SK-N-DZ (cell line): ENCODE measurements at places on chromosomes 4 and X.

GRCh38 chrX:101217689-101218088 lies 1.9 kb upstream of the DRP2 start:
- DNase-seq: no peak

- peak; percentile 10 for DNase-seq
These were observed 163.2 kb downstream of the PRKX start for GRCh38 chrX:3550160-3550751.

DNA sequence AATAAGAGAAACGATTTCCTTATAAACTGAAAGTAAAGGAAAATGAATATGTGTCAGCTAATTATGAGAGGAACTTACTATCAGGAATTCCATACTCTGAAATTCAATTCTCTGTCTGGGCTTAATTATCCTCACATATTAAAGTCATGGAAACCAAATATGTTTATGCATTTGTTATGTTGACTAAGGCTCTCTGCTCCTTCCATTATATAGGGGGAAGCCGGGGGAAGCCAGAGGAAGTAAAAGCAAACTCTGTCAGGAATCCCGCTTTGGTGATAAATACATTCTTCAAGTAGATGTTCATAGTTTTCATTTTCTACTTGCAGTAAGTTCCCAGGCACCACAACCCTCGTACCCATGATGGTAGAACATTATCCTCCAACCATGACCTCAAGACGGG lies 142.8 kb upstream of the VCX2 start:
- DNase-seq: no peak

DNA sequence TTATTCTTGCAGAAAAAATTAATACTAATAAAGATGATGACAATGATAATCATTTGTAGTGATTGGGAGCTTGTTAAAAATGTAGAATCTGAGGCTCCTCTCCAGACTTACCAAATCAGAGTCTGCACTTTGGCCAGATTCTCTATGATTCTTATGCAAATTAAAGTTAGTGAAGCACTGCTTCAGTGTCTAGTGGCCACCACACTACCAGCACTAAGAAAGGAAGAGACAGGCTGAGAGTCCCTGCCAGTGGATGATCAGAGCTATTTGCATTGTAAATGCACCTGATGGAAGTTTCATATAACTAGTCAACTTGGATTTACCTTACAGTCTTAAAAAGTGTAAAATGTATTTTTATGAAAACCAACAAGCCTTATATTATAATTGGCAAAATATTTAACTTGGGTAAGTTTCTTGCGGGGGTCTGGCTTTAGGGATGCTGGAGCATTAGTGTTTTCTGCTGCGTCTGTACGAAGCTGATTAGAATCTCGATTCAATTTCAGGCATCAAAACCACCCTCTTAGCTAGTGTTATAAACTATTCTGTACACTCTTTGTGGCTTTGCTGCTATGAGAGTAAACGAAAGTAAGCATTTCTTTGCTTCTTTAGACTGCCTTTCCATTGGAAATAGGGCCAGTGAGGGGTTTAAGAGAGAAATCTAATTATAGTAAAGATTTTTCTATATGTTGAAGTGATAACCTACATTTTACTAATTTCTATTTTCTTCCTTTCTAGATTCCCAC lies 114.1 kb downstream of the TLL1 start:
- DNase-seq: no peak

DNA sequence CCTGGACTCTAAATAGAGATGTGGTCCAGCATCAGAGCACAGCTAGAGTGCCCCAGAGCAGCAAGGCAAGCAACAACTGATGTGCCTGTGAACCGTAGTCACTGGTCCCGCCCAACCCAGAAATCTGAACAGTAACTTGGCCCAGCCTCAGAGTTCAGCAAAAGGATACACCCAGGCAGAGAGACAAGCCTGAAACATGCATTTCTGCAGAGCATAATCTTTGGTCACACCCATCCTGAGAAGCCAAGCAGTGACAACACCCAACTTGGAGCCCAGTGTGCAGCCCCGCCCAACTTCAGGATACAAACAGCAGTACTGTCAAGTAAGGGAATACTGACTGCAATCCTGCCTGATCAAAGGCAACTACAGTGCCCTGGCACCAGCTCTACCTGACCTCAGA lies 78.9 kb downstream of the CCDC160 start:
- no peak for DNase-seq

GRCh38 chr4:184795214-184795844 lies 30.4 kb downstream of the ACSL1 start:
- no peak for DNase-seq

DNA sequence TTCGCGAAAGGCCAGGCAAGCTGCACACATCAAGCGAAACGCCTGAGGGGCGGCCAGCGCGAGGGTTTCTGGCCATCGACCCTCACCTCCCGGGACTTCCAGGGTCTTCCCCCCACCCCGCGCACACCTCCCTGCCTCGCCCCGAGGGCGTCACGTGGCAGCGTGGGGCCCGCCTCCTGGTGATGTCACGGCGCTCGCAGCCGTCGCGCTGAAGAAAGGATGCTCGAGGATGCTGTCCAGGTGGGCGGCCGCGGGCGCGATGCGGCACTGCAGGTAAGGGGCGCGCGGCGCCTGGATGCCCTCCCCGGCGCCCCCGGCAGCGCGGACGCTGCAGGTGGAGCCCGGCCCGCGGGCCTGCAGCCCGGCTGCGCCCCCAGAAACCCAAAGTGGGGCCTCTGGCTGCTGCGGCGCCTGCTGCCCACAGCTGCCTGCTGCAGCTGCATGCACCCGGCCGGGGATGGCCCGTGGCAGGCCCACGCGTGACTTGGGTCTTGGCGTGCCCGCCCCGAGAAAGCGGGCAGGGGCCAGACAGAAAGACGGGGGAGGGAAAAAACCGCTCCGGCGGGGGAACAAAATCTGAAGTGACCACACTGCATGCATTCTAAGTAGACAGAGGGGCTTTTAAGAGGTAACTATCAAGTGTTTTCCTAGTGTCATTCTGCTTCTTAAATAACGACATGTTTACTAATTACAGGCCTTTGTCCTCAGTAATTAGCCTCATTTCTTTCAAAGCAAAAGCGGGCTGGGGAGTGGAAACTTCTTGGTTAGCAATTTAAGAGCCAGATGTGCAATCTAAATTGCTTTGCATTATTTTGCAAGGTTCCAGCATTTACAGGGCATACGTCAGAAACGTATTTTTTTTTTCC lies 1.7 kb downstream of the CLCN4 start:
- peak; percentile 37 for DNase-seq
